ENCODE measurements at places on chromosomes 13 and 19.

GRCh38 chr19:48108997-48109782, 1.4 kb downstream of the PLA2G4C start:
- no peak for DNase-seq

- DNase-seq: no peak
Observed at GRCh38 chr19:39138221-39139211, 12.9 kb downstream of the PAK4 start.

DNA sequence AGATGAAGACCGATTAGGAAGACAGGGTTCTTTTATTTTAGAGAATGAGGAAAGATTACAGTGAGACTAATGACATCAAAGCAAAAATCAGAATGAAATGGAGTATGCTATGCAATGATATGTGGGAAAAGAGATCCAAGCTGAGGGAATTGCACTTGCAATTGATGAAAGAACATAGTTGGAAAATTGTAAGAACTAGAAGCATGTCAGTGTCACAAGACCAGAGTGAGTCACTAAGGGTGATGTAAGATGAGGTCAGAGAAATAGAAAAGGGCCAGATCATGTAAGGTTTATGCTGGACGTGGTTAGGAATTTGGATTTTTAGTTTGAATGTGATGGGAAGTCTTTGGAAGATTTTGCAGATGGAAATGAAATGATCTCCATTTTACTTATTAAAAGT, 1937.3 kb downstream of the OLFM4 start:
- DNase-seq: no peak

GRCh38 chr19:8210421-8211101, 1.4 kb downstream of the CERS4 start:
- DNase-seq: no peak

GRCh38 chr19:39846678-39847486, 703 bp upstream of the FBL start:
- peak; percentile 73 for DNase-seq

- DNase-seq: no peak
Observed at GRCh38 chr19:47704024-47704423, 9.2 kb upstream of the EHD2 start.
